ENCODE measurements at places on chromosomes 1 and 21.
A peak's percentile ranks its signal among the peaks of the same experiment; 100 is the strongest.

GRCh38 chr1:178510155-178510554, 2.8 kb upstream of the TEX35 start:
- no peak for DNase-seq

GRCh38 chr21:39313571-39314142, at the start of gene BRWD1:
TSS of gene BRWD1 (minus strand) at chr21:39313632. CDS start at chr21:39313491, 141 bp downstream.
- DNase-seq, result peak; percentile 74

DNA sequence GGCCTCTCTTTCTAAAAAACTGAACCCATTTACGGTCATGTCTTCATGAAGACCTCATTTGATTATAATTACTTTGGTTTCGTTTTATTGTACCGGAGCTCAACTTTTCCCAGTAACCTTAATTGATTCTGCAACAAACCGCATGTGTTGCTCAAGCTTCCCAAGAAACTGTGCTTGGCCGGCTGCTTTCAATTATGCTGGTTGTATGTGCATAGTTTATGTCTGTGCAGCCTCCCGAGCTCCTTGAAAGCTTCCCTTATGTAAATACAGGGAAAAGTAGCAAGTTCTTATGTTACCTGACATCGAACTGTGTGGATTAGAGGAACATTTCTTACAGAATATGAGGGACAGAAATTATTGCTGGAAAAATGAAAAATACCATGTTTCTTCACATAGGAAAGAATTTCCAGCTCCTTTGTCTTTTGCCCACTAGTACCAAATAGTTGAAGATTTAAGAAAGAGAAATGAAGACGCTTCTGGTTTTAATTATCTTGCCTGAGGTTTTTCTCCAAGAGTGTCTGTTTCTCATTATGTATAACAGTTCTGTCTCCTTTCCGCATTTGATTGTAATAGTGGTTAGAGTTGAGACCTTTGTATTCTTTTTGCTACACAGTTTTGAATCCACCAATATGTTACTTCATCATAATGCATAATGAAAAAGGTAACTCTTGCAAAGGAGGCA, 2.1 kb downstream of the VCAM1 start:
- DNase-seq, result no peak

DNA sequence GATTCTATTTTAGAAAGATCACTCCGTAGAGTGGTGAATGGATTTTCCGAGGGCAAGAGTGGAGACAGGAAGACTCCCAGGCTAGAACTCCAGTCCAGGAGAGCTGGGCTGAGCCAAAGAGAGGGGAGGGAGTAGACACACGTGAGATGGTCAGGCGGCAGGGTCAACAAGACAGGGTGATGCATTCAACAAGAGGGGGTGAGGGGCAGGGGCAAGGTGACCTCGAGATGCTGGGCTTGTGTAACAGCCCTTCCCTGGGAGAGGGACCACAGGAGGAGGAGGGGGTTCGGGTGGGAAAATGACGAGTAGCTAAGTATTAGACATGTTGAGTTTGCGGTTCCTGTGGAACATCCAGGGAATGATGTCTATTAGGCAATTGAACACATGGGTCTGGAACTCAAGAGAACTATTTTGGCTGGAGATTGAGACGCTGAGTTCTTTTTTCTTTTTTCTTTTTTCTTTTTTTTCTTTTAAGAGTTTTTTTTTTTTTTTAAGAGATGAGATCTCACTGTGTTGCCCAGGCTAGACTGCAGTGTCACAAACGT, 13.3 kb downstream of the RSPO1 start:
- DNase-seq, result no peak

DNA sequence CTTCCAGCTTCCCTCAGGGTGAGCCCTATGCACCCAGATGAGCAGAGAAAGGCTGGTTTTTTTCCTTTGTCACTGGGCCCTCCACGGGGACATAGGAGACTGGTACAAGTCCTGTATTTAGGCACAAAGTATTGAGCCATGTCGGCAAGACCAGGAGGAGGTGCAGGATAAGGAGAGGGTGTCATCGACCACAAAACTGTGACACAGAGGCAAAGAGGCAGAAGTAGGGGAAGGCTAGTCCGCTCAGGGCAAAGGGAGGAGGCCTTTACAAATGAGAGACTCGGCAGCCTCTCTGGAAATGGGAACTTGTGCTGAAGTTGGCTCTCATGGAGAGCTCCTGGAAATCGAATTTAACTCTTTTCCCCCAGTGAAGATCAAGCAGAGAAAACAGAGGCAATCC, 70.7 kb upstream of the CAMK1G start:
- DNase-seq, result no peak

GRCh38 chr21:31752352-31752751, 20.4 kb upstream of the SCAF4 start:
- no peak for DNase-seq

DNA sequence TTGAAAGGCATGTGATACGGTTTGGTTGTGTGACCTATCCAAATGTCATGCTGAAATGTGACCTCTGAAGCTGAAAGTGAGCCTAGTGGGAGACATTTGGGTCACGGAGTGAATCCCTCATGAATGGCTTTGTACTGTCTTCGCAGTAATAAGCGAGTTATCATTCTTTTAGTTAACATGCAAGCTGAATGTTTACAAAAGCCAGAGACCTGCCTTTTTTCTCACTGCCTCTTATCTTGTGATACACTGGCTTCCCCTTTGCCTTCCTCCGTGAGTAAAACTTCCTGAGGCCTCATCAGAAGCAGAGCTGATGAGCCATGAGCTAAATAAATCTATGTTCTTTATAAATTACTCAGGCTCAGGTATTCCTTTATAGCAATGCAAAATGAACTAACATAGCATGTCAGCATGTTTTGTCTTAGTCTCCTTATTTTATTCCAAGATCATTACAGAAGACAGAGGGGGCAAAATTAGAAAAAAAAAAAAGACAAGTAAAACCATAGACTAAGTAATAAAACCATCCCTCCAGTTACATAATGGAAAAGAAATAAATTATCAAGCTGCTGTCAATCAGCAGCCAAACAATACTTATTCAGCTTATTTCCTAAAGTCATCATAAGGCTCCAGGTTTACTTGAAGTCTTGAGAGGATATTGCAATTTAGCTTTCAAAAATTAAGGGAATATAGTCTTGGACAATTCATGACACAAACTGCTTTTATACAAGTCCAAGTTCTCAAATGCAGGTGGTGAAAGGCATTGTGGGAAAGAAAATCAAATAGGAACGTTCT, 12.1 kb downstream of the RGS18 start:
- no peak for DNase-seq

Measured in head of caudate nucleus (tissue), 42 donors.